ENCODE measurements at places on chromosomes 3 and 15.

- no peak for DNase-seq
Measured at GRCh38 chr3:156732715-156733421, 58.5 kb downstream of the TIPARP start.

GRCh38 chr15:26087395-26087794 lies 224.3 kb upstream of the ATP10A start:
- DNase-seq, result no peak

- no peak for DNase-seq
Measured at GRCh38 chr3:107928084-107928445, 162.8 kb downstream of the CD47 start.

- DNase-seq, result no peak
Measured at GRCh38 chr15:34896183-34896582, 73.4 kb downstream of the AQR start.

DNA sequence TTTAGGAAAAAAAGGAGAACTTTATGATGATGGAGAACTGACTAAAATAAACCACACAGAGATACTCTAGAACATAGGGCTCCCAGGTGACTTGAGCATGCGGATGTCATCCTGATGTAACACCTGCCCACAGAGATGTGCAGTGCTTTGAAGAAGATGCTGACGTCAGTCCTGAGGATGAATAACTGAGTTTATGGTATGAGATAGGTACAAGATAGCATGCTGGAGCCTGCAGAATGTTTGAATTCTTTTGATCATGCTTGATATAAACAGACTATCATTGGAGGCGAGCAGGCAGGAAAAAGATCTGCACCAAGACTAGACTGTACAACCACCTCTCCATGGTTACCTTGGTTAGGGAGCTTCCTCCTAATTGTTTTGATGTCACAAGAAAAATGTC lies 12.4 kb downstream of the CCR4 start:
- DNase-seq, result peak; percentile 72

GRCh38 chr15:61342390-61342789 lies 113.3 kb upstream of the RORA start:
- DNase-seq, result no peak

- no peak for DNase-seq
Measured at GRCh38 chr15:98420837-98421236, 227.5 kb upstream of the IGF1R start.

GRCh38 chr15:37446921-37447320 lies 346.6 kb upstream of the MEIS2 start:
- no peak for DNase-seq

GRCh38 chr3:64318668-64319271 lies 93.5 kb upstream of the PRICKLE2 start:
- DNase-seq, result no peak

DNA sequence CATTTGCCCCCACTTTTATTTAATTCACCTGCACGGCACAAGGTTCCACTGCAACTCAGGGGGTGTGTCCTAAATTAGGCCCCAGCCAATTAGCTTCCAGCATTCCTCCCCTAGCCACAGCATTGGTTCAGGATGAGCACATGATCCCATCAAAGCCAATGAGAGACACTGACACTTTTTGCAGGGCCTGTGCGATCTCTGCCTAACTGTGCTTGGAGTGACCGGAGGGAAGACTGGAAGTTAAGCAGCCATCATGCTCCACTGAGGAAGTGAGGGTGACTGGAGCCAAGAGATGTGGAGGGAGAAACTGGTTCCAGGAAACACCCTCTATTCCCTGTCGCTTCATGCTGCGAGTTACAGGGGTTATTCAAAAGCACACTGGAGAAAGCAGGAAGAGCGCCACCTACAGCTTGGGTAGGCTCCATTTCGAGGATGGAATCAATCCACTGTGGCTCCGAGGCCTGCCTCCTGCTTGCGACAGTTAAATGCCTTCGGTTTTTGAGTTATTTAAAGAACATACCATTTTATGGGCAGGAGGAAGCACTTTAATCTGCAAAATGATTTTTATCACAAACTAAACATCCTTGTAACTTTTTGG lies 122.2 kb upstream of the WNT5A start:
- no peak for DNase-seq

DNA sequence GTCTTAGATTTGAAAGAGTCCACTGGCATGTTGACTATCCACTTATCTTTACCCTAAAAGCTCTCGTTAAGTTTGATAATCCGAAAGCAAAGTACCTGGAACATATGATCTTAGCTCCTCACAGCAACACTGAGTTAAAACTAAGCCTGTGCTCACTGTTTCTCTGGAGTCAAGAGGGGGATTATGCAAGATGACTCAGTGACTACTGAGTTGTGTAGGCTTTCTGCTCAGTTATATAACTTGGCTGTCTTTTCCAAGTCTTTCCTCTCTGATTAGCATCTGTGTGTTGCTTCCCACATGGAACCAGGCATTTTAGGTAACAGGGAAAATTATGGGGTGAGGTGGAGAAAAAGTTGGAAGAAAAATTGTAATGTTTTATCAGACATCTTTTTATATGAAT lies 31.2 kb upstream of the MYO5C start:
- no peak for DNase-seq

GRCh38 chr15:45174577-45174976 lies 13.2 kb downstream of the SHF start:
- no peak for DNase-seq

DNA sequence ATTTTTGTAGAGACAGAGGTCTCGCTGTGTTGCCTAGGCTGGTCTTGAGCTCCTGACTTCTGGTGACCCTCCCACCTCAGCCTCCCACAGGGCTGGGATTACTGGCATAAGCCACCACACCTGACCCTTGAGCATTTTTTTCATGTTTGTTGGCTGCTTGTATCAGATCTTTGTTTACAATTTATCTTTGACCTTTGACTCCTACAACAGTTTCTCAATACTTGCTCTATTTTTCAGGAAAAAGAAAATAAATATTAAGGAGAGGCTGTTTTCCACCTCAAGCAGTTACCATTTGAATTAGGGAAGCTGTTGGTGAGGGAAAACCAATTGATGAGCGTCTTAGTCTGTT lies 44.5 kb downstream of the LIMD1 start:
- DNase-seq, result no peak

- no peak for DNase-seq
Measured at GRCh38 chr3:180420016-180420415, 181.9 kb upstream of the TTC14 start.

- DNase-seq, result no peak
Measured at GRCh38 chr15:53522991-53523390, 236.5 kb downstream of the WDR72 start.

All from activated naive CD4-positive, alpha-beta T cell treated with anti-CD3 and anti-CD28 coated beads for 36 hours (primary cell).